ENCODE measurements at places on chromosomes 7 and 10. TPM values are rescaled to one million over a fixed set of nuclear protein-coding genes. Genes with fewer than 3 reads are reported as not detected.

Gene ZNF853
- 7.6 TPM for total RNA-seq

Gene LBX1
- total RNA-seq = not detected

Gene AKR1E2
- total RNA-seq = 10.8 TPM

Gene ADRA2A
- total RNA-seq = 0.09 TPM

Gene TNKS2
- 47.6 TPM for total RNA-seq

Gene OGDHL
- not detected for total RNA-seq

Gene SPDYE8
- not detected for total RNA-seq

Gene ENO4
- total RNA-seq = not detected

Gene TRIM56
- total RNA-seq = 47.2 TPM

Gene GNAT3
- not detected for total RNA-seq

Gene OR2A5
- not detected for total RNA-seq
